ENCODE measurements at places on chromosomes 12 and 14.

DNA sequence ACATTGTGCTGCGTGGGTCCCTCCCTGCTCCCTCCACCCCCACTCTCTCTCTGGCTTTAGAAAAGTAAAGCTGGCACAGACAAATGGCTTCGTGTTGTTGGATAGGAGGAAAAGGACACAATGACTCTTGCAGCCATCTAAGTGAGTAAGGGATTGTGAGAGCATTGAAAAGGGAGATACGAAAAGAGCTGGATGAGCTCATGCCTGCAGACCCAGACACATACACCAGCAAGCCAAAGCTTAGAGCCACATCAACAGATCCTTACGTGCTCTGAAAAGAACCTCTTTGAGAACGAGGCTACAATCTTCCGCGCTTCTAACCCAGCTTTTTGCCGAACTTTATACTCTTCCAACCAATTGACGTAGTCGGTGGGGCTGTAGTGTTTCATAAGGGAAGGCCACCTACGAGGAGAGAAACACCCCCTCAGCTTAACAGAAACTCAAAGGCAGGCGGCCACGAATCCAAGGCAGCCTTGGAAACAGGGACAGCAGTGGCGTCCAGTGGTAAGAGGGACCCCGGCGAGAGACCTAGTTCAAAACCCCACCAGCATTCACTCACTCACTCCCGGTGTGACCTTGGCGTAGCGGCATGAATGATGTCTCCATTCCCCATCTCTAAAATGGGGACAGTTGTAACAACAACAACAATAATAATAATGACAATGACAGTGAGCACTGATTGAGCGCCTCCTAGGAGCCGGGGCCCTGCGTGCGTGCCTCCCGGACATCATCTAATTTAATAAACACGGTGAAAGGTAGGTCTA, 1.1 kb downstream of the FBXO21 start:
- DNase-seq: no peak

DNA sequence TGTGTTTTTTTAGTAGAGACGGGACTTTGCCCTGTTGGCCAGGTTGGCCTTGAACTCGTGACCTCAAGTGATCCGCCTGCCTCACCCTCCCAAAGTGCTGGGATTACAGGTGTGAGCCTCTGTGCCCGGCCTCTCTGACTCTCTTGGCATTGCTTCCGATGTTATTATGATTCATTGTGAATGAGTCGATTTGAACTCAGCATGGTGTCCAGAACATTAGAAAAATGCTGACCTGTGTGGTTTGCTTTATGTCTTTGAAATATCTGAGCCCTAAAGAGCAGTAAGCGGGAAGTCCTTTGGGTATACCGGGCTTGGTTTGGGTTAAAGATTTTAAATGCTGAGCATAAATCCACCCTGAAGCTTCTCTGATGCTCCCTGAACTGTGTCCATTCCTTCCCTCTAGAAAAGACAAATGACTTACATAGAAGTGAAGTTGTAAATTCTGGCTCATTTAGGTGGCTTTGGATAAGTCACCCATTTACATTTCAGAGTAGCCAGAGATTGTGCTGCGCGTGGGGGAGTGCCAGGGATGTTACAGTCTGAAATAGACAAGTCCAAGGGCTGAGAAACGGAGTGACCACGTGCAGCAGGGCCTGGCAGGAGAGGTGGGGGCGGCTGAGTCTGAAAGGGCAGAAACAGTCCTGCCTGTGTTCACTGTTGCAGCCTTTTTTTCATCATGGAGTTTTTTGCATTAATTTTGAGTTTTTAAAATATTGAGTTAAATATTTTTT, 39.6 kb downstream of the SLC15A4 start:
- DNase-seq: no peak

DNA sequence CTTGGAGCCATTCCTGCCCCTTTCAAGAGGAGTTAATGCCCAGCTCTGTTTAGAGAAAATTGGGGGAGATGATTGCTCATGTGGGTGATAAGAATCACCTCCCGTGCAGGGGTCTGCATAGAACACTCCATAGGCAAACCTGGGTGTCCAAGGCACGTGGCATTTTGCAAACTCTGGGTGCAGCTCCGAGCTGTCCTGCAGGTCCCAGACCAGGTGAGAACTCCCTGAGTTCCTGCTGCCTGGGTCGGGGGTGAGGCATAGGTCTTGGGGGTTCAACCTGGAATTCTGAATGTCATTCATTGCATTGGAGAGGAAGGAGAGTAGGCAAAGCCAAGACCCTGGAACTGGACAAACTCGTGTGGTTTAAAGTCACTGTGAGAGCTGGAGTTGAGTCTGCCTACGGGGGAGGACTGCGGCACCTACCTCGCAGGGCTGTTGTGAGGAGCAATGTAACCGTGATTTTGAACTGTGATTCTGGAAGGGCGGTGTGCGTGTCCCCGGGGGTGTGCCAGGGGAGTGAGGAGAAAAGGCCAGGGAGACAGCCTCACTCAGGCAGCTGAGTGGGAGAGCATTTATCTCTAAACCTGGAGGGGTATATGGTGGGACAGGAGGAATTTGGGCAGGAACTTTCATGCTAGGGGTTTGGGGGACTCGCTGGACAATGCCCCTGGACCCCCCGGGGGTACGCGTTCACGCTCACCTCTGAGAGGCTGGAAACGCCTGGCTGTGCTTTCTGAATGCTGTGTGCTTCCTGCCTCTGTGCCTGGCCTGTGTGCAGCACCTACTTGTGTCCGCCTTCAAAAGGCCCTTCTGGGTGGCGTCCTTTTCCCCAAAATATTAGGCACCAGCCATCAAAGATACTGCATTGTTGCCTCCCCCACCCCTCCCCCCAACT, 30.4 kb downstream of the MEG3 start:
- no peak for DNase-seq

GRCh38 chr14:105412771-105413543, 6.7 kb upstream of the MTA1 start:
- DNase-seq: no peak

DNA sequence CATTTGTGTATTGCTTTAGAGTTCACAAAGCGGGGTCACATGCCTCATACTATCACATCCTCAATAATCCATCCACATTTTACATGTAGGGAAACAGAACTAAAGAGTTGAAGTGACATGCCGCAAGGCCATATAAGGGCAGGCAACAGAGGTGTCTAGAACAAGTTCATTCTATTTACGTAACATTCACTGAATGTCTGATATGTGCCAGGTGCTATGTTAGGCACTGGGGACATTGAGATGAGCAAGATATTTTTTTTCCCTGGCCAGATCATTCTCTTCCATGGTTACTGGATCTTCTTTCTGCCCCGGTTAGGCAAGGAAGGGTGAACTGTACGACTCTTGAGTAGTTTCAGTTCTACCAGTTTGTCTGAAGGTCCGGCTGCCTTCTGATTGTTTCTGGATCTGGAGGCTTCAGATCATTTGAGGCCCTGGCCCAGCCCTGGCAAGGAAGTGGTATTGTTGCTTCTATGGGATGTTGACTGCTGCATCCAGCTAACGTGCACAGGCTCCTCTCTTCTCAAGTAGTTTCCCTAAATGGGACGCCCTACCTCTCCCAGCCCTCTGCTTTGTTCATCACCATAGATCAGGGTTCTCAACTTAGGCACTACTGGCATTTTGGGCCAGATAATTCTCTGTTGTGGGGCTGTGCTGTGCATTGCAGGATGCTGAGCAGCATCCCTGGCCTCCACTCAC, 12.1 kb downstream of the GPATCH2L start:
- no peak for DNase-seq

GRCh38 chr14:79638672-79639266, 572.5 kb downstream of the DIO2 start:
- no peak for DNase-seq

DNA sequence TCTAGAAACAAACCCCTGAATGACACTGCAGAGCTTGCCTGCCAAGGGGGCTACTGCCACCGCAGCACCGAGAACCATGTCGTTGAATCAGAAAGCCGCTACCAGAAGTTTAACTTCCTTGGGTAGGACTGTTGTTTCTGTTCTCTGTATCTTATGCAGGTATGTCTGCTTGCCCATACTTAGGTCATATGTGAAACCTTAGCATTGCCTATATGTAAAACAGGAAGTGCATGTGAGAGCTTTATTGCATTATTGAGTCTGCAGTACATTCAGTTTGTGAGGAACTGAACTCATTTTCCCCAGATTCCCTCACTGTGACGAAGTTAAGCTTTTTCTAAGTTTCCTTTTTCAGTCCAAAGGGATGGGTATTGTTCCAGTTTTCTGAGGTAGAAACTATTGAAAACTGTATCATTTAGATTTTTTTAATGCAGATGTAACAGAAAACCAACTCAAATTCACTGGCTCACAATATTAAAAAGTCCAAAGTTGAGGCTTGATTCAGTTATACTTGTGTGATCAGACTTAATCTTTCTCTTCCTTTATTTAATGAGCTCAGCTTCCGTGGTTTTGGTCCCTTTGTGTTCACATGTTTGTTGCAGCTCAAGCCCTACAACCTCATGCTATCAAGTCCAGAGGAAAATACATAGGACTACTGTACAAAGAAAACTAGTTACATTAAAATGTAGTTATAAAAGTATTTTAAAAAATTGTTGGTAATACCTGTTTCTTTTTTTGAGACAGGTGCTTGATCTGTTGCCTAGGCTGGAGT, 6.9 kb downstream of the FBXO34 start:
- DNase-seq: no peak

DNA sequence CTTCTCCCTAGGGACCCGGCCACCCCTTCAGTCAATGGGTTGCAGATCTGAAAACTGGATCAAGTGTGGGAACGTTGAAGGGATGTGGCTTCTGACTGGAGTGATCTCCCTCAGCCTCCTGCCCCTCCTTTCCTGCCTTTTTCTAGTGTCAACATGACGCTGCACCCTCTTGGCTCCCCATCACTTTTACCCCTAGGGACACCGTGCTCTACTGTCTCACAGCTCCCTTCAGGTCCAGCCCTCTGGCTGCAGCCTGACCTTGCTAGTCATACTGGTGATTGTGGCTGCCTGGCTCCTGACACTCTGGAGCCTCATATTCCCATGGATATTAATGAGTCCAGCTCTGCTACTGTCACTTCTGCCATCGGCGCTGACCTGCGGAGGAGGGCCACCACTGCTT, 51.5 kb upstream of the RASSF3 start:
- DNase-seq: no peak

DNA sequence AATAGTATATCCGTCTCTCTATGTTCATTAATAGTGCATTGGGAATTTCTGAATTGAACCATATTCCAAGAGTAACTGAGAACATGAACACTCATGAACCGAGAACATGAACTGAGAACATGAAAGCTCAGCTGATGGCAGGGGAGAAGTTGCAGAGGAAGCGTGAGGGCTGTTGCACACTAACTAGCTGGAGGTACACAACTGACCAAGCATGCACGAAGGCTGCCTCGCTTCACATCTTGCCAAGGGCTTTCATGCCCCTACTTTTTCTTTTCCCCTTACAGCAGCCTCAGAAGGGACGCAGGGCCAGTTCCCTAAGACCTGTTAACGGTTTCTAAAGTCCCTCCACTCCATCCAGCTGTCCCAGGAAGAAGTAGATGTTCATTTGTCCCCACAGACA, 4.3 kb downstream of the RNASE1 start:
- DNase-seq: no peak

- no peak for DNase-seq
Observed at GRCh38 chr12:30448038-30448437, 247.6 kb downstream of the IPO8 start.

GRCh38 chr14:26217778-26218177, 380.1 kb downstream of the NOVA1 start:
- no peak for DNase-seq

GRCh38 chr14:100892496-100893227, 10.9 kb downstream of the RTL1 start:
- DNase-seq: no peak

- no peak for DNase-seq
Observed at GRCh38 chr14:41758011-41758665, 151.5 kb downstream of the LRFN5 start.

GRCh38 chr12:111826316-111826715, 15.7 kb upstream of the MAPKAPK5 start:
- DNase-seq: no peak

DNA sequence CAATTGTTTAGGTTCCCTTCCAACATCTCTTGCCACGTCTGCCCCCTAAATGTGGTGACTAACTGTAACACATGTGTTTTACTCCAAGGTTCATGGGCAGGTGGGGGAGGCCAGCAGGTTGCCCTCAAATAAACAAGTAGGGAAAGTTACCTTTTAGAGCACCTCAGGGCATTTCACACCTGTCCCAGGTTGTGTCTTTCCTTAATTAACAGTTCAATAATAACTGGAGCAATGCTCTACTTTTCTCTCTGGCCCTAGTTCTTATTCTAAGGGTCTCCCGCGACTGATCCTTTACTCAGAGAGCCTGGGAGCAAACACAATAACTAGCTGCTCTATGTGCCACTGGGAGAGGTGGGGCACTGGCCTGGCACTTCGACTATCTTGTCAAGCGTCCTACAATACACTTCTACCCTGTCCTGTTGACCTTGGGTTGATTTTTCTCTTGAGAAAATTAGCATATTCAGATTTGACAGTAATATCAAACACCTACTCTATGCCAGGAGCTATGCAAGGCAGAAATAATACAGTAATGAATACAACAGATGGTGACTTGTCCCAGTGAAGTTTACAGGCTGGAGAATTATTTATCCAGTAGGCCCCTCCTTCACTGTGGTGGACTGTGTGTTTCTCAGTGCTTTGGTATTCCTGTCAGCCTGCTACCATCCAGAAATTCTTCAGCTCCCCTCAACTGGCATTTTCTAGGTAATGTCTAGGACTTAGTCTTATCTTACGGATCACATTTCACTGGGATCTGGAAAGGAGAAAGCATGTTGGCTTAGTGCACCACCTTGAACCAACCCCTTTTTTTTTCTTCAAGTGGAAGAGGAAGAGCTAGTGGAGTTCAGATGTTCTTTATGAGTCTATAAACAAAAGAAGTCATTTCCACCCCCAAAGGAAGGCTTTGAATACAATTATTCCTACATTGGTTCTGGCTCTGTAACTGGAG, 202.6 kb downstream of the CRADD start:
- no peak for DNase-seq

- DNase-seq: no peak
Observed at GRCh38 chr12:62977883-62978282, 42.9 kb upstream of the PPM1H start.

GRCh38 chr14:97866195-97866594, 1069.0 kb downstream of the VRK1 start:
- DNase-seq: no peak

DNA sequence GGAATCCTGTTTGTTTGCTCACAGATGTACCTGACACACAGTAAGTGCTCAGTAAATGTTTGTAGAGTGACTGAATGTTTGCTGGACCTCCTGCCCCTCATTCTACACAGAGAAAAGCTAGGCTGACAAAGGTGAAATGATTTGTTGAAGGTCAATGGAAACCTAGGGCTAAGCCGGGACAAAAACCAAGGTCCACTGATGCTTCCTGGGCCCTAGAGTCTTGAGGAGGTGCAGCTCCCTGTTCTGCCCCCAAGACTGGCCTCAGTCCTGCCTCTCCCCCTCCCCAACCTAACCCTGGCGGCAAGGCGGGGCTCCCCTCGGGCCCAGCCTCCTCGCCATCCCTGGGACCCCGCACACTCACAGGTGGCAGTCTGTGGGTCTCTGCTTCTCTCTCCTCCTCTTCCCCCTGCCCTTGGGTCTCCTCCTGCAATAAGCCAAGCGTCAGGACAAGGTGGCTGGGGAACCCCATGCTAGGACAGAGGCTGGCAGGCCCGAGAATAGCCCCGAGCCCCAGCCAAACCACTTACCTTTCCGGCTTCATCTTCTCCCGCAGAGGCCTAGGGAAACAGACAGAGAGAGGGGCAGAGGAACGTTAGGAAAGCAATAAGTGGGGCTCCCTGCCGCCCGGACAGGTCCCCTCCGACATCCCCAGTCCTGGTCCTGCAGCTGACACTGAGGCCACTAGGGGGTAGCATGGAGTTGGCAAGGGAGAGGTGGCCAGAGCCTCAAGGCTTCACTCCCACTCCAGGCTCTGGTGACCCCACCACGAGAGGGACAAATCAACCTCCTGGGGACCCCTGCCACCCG, 9.3 kb downstream of the PGF start:
- DNase-seq: peak; percentile 64
